Skeletal muscle cell (primary cell): ENCODE measurements at places on chromosomes 4 and X.

DNA sequence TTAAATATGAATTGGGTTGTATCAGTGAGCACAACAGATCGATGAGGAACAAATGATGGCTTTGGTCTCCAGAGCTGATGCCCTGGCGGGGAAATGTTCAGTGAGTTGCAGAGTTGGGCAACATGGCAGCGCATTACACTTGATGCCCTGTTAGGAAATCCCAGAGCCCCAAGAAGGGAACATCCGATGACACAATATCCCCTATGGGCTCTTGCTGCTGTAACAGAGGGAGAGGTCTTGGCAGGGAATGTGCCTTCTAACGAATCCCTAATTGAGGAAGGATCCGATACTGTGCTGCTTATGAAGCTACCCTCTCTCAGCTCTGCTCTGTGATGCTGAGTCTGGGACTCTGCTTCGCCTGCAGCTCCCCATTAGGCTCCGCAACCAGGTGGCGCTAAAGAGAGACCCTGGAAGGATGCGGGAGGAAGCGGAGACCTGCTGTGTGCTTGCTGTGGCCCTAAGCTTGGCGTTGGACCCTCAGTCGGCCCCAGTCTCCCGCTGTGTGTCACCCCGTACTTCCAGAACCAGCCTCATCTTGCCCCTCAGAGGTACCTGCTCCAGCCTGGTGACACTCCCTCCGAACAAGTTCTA, 38.9 kb downstream of the PDHA1 start:
- no peak for DNase-seq

GRCh38 chr4:26238778-26239679, 81.8 kb upstream of the RBPJ start:
- peak; percentile 65 for DNase-seq

DNA sequence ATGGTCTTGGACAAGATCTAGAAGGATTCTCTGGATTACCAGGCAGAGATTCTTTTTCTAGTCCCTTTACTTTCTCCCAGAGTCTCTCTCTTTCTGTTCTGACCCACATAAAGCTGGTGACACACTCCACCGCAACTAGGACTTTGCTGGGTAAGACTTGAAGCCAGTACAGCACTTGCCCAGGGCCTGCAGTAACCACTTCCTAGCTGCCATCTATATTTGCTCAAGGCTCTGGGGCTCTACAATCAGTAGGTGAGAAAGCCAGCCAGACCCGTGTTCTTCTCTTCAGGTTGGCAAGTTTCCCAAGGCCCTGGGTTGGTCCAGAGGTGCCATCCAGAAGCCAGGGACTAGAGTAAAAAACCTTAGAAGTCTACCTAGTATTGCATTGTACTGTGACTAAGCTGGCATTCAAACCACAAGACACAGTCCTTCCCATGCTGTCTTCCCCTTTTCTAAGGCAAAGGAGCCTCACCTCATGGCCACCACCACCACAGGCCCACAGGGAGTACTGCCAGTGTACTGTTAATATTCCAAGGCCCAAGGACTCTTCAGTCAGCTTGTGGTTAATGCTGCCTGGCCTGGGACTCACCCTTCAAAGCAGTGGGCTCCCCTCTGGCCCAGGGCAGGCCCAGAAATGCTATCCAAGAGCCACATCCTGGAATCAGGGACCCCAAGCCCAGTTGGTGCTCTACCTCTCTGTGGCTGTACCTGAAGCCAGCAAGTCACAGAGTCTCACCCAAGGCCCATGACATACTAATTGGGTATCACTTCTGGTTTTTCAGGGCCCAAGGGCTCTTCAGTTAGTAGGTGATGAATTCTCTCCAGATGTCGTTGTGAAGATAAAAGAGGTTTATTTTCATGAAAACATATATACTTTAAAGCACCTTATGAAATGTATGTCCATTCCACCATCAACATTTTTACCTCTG, 54.7 kb downstream of the CD38 start:
- DNase-seq, result no peak

DNA sequence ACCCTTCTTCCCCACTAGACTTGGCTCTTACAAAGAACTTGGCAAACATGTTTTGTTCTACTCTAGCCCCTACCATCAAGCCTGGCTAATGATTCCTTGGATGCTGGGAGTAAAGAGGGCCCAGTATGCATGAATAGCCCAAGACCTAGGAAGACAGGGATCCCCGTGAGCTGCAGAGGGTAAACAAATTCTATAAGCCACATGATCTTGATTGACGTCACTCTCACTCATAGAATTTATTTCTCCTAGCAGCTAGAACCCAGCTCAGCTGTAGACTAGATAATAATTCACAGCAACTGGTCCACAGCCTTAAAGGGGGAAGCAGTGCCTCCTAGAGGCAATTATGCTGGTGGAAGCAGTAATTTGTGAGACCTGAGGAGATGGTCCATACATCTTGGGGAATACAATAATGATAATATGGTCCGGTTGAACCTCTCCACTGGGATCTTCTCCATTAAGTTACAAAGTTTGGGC, 16.1 kb upstream of the USO1 start:
- DNase-seq, result no peak

- no peak for DNase-seq
Observed at GRCh38 chr4:36568575-36568974, 287.2 kb downstream of the DTHD1 start.

- DNase-seq, result no peak
Observed at GRCh38 chr4:90486346-90486745, 359.2 kb downstream of the CCSER1 start.

DNA sequence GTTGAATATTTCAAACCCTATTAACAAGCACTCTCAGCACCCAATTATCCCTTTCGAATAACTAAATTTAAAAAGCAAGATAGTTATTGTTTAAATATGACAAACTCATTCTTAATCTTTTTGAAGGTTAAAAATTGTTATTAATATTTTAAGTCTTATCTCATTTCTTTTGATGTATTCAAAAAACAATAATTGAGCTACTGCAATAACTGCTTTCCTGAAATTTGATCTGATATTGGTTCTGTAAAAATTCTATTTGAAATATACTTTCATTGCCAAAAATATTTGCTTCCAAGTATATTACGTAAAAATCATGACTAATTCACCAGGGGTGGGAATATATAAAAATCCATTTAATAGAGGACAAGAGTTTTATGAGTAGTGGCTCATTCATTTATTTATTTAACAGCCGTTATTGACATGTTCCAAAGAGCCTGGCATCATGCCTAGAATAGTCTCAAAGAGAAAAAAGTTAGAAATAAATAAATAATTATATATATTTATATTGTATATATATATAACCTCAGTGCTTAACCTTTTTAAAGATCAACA, 34.4 kb downstream of the GLRA3 start:
- peak; percentile 4 for DNase-seq

GRCh38 chrX:30489323-30489722, 88.2 kb downstream of the TASL start:
- no peak for DNase-seq
